NCI-H1105 (cell line): ENCODE measurements at places on chromosomes 11 and 22.

DNA sequence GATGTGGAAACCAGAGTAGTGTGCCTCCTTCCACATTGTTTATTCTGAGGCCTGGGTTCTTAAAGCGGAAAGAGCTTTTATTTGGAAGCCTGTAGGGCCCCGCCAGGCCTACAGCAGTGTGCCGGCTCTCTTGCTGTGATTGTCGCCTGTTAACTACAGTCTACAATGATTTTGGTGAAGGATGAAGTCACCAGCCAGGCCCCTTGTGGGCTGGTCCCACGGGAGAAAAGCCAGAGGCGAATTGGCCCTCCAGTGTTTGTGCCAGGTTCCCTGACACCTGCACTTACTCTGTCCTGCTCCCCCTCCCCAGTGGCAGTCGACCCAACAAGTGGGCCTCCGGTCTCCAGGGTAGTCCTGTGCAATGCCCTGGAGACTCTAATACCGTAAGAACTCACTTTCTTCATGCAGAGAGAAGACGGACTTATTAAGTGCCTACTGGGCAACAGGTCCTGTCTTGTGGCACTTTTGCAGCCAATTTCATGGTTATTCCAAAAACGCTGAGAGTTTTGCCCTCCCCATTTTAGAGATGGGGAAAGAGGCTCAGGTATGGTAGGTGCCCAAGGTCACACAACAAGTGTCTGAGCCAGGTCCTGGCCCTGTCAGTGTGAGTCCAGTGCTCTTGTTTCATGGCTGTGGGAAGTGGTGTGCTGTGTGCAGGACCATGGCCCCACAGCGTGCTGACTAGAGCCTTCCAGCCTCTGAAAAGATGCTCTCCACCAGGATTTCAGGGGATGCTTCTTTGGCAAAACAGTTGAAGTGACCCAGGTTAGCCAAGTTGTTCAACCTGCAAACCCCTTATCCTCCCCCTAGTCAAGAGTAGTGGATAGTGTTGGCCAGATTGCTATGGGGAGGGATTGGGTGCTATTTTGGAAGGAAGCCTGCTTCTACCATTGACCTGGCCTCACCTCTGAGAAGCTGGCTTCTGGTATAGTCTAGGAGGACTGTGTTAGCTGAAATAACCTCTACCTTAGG lies 1.4 kb downstream of the MICAL2 start:
- DNase-seq, result no peak

DNA sequence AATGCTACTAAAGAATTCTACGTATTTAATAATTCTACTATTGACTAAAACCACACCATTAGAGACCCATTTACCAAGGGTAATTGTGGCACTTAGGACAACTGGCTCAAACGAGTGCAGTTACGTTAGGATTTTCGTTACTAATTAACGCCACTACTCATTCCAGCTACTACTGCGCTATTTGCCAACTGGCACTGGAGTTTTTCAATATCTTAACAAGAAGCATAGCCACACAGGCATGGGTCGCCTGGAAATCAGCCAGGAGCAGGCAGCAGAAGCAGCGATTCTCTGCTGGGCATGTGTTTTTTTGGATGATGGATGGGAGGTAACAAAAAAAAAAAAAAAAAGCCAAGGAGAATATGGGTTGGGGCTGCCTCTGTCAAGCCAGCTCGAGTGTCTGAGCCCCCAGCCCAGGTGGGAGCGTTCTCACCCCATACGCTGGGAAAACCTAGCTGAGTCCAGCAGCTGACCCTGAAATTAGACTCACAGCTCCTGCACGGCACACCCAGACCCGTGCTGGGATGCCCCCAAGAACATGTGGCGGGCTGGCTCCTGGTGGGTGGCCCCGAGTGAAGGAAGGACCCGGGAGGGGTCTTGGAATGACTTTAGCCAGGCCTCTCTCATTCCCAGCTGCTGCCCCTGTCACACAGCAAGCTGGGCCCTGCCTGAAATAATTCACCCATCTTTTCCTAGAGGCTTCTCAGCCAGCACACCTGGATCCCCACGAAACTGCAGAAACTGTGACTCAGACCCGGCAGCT lies 214.0 kb downstream of the BRD1 start:
- DNase-seq, result no peak

DNA sequence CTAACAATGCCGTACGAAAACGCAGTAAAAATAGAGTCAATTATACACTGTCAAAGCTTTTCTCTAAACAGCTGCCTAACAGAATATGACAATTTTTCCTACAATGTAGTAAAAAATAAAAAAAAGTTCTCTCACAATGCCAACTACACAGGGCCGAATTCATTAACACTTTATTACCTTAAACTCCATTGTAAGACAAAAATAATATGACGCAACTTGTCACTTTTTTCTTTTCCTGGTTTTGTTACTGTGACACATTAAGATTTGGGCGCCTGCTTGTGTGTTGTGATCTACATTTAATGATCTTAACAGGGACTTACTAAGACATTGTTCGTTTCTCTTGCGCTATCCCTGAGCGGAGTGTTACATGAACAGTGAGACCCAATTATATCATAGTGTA lies 204.1 kb downstream of the INSC start:
- DNase-seq, result no peak

DNA sequence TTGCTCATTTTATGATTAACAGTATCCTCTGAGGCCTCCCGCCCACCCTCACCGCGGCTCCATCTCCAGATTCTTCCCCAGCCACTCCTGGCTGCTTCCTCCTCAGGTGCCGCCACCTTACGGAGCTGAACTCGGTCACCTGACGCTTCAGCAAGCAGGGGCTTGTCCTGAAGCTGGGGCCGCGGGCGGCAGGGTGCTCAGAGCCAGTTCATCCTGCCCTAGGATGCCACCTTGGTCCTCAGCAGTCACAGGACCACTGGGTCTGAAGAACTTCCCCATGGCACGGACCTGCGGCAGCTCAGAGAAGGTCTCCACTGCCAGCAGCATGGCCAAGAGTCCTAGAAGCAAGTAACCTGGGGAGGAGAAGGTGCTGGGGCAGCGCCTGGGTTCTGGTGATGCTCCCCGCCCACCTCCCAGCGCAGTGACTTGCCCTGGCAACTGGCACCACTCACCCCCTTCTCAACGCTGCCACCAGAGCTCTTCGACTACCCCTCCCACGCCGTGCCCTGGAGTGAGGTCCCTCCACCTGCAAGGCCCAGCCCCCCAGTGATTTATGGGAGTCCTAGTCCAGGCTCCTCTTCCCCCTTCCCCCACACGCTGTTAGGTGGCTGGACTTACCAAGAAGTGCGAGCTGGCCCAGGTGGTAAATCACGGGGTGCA lies 2.6 kb downstream of the KCNK7 start:
- peak; percentile 59 for DNase-seq

- no peak for DNase-seq
These were observed 50.4 kb downstream of the TPCN2 start for GRCh38 chr11:69099180-69099579.

DNA sequence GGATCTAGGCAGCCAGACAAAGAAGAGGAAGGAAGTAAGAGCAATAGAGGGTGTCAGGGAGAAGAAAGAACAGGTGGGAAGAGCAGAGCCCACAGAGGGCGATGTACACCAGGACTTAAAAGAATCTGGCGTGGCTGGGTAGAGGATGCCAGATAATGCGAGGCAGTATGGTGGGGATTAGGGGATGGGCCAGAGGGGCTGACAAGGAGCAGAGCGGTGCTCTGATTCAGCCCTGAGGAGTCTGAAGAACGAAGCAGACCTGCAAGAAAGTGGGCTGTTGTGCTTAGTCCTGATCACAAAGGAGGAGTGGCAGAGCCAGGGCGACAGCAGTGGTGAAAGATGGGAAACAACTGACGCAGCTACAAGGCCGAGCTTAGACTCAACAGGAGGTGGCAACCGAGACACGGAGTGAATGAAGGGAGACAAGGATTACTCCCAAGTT lies 163.7 kb downstream of the LARGE1 start:
- no peak for DNase-seq

GRCh38 chr11:93330446-93330984 lies at the start of gene DEUP1:
DEUP1 (plus strand) TSS chr11:93330742; CDS start chr11:93332260, 1,518 bp downstream.
- DNase-seq, result peak; percentile 30

- no peak for DNase-seq
These were observed 56.9 kb upstream of the EIF3M start for GRCh38 chr11:32526760-32527159.

DNA sequence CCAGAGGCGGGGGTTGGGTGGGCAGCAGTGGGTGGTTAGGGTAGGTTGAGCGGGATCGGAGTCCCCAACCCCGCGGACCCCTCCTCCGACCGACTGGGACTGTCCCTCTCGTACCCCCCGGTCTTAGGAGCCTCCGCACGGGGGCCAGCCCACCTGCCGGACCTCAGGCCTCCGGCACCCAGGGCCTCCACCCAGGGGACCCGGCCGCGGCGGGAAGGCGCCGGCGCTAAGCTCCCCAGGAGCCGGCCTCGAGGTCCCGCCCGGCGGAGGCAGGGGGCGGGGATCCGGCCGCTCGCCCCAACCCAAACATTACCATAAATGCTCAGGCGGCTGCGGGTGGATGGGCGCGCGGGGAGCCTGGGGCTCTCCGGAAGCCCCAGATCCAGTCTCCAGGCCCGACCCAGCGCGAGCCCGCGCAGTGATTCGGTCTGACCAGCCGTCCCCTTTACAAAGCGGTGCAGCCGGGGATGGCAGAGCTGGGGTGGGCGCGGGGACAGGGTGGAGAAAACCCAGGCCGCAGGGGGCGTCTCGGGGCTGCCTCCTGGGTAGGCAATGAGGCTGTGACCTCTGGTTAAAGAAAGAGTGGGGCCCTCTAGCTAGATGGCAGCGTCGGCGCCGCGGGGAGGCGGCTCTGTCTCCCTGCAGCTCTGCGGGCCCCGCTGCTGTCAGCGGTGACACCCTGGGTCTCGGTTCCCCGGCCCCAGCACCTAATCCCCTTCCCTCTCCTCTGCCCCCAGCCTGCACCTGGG lies 4.0 kb upstream of the MCAM start:
- no peak for DNase-seq

DNA sequence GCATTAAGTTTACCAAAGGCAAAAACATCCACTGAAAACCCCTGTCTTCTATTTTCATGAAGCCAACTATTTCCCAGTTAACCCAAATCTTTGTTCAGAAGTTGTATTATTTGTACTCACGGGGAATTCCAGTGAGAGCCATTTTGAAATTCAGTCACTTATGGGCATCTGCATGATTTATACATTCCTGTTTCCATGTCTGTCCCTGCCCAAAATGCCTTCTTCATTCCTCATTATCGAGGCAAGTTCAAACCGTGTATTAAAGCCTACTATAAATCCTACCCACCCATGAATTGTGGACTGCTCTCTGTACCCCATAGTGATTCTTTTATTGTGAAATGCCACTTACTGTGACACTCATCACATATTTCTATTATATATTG lies 772.7 kb downstream of the DLG2 start:
- DNase-seq, result no peak

- no peak for DNase-seq
These were observed 38.6 kb upstream of the POGLUT3 start for GRCh38 chr11:108536783-108537182.

- DNase-seq, result no peak
These were observed 78.9 kb downstream of the PDE3B start for GRCh38 chr11:14722496-14722895.

- no peak for DNase-seq
These were observed 168.2 kb upstream of the PDGFD start for GRCh38 chr11:104332110-104332509.

GRCh38 chr22:45698094-45698493 lies 26.5 kb downstream of the ATXN10 start:
- DNase-seq, result no peak

- no peak for DNase-seq
These were observed 233.3 kb downstream of the MN1 start for GRCh38 chr22:27568265-27568664.

DNA sequence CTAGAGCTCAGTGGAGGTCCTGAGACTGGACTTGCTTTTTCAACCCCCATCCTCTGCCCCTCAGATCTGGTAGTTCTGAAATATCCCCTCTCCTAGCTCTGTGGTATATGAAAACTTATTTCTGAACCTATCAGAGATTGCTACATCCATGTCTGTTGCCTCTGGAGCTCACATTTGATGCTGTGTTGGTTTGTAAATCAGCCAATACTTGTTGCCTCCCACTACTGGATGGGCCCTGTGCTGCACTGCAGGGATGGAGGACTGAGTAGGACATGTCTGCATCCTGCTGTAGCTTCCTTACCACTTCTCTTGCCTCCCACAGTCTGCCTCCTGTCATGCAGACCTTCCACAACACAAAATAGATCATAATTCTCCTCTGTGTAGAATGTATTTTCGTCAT lies 5.2 kb downstream of the OLFML1 start:
- DNase-seq, result no peak
